ENCODE measurements at places on chromosomes 3 and 15.

DNA sequence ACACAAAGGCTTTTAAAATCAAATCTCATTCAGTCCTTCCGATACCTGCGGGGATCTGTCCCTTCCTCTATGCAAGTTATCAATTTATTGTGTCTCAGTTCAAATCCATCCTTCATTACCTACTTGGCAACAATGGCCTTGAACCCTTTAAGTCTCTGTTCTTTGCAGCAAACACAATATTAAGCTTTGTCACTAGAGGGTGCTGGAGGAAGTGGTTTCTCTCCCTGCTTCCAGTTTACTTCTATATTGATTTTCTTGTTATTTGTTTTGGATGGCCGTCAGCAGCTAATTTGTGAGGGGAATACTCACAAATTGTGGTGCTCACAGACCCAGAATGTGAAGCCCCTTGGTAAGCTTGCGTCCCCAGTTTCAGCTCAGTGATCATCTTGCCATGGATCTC lies 278.3 kb downstream of the FGF12 start:
- peak; percentile 24 for DNase-seq

- DNase-seq: peak; percentile 81
Observed at GRCh38 chr15:51494411-51495314, 127.9 kb downstream of the DMXL2 start.

GRCh38 chr15:84606653-84607120 lies 5.9 kb downstream of the ZSCAN2 start:
- no peak for DNase-seq

GRCh38 chr3:51955175-51955892 lies at the start of gene GPR62:
Gene GPR62, plus strand, starts transcription at chr3:51955381. Its CDS starts 272 bp downstream, at chr3:51955653.
- DNase-seq: no peak

DNA sequence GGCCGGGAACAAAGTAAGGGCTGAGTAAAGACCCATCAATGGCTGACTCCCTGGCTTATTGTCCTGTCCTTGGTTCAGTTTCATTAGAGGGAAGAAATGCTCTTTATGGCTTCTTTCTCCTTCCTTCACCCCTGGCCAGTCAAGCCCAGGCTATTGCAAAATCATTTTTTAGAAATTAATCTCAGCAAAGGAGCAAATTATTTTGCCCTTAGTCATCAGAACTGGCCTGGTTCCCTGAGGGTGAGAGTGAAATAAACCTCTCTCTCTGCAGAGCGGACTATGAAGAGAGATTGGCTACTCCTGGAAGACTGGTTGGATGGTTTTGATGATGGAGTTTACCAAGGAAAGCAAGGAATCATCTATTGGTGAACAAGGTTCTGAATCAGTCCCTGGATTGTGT lies 52.7 kb upstream of the OXTR start:
- DNase-seq: peak; percentile 88

GRCh38 chr3:68274286-68274685 lies 619.9 kb upstream of the SUCLG2 start:
- DNase-seq: no peak

GRCh38 chr3:106215047-106215446 lies 346.2 kb upstream of the CBLB start:
- peak; percentile 36 for DNase-seq

DNA sequence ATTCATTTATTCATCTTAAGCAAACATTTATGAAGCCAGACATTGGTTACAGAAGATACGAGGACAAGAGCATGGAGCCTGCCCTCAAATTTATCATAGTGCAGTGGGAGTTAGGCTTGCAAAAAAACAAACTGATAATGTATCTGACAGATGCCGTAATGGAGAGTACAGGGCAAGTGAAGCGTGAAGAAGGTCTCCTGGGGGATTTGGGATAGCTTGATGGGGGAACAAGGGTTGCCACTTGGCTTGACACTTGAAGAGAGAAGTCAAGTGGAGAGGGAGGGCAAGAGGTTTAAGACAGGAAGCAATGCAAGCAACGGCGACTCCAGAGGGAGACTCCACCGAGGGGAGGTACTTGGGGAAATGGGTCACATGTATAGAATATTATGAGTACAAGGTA lies 129.3 kb downstream of the SSR3 start:
- no peak for DNase-seq

DNA sequence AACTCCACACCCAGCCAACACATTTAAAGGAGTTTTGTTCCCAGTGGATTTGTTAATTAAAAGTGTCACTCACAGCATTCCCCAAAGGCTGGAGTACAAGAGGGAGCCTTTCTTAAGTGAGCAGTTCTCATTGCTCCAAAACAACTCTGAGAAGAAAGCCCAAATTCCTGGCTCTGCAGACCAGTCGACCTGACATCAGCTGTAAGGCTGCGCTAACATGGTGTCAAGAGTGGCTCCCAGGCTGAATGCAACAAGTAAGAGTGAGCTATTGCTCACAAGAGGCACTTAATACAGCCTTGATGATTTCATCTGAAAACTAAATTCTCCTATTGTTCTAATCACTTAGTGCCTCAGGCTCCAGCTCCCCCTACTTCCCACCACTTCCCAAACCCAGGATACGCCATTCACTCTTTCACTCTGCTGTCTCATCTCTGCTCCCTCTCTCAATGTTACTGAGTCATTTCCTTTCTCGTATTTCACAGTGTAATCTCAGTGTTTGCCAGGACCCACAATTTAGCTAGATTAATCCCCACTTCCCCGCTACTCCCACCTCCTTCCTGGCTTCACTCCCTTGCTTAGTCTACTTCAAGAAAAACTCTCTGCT lies 81.8 kb downstream of the WWTR1 start:
- DNase-seq: peak; percentile 99

DNA sequence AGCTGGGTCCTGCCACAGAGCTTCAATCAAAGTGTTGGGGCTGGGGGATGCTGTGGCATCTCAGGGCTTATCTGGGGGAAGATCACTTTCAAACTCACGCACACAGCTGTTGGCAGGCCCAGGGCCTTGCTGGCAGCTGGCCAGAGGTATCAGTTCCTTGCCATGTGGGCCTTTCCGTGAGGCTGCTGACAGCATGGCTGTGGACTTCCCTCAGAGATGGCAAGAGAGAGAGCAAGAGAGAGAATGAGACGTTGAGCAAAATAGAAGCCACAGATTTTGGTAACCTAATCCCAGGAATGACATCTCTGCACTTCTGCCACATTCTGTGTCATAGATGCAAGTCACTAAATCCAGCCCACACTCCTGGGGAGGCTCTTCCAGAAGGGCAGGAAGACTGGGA lies 91.0 kb downstream of the TPRG1 start:
- no peak for DNase-seq

DNA sequence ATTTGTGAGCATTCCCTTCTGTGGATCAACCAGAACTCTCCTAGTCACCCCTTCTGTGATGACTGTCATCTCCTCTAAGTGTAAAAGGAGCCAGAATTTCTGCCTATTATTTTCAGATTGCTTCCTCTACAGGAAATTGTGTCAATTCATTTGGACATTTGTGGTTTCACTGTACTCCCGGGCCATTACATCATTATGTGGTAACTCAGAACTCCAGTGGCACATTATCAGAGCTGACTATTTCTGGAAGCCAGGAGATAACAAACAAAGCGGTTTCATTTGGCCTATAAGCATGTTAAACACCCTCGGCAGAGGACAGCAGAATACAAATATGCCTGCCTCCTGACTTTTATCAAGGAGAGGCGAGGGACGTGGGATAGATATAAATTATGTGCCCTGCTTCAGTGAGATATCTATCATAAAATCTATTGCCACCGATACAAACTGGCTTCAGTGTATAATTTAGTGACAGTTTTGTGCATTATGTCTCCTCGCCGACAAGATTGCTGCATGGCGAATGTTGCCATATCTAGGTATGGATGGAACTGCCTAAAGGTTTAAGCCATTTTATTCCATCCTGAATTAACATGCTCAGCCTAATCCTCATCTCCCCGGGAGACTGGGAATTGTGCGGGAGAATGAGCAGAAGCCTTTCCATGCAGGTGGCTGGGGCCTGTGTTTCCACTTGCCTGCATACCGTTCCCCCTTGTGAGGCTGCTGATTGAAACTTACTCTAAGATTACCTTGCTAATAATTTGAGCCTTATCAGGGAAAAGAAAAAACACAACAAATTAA lies 193.4 kb upstream of the SEMA6D start:
- peak; percentile 25 for DNase-seq

- no peak for DNase-seq
Observed at GRCh38 chr3:14406336-14406735, 3.9 kb downstream of the SLC6A6 start.

DNA sequence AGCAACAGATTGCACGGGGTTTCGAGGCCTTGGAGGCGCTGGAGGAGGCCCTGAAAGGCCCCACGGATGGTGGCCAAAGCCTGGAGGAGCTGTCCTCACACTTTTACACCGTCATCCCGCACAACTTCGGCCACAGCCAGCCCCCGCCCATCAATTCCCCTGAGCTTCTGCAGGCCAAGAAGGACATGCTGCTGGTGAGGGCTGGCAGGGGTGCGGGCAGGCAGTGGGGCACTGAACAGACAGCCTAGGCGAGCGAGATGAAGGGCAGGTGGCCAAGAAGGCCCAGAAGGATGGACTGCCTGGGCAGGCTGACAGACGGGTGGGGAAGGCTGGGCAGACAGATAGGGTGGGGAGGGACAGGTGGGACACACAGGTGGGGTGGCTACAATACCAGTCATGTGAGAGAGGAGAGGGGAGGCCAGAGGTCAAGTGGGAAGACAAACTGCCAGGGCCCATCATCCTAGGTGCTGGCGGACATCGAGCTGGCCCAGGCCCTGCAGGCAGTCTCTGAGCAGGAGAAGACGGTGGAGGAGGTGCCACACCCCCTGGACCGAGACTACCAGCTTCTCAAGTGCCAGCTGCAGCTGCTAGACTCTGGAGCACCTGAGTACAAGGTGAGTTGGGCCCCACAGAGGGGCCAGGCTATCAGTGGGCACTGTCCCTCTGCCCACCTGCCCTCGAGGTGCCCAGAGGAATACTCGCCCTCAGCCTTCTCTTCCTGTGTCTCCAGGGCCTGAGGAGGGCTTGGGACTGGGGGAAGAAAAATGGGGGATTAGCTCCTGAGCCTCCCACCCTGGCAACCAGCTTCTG lies 3.1 kb downstream of the PARP3 start:
- DNase-seq: no peak

DNA sequence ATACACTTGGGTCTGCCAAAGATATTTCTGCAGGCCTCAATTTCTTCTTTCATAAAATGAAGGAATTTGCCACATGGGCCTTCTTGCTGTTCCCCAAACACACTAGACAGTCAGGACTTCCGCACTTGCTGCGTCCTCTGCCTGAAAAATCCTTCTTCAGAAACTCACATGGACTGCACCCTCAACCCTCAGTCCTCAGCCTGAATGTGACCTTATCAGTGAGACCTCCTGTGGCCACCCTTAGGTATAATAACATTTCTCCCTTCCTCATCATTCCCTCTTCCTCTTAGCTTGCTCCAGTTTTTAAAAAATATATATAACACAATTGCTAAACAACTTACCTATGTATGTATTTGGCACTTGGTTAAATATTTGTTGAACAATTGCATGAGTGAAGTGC lies 257.5 kb downstream of the MFSD1 start:
- DNase-seq: peak; percentile 9

GRCh38 chr3:71975573-71975972 lies 190.6 kb upstream of the PROK2 start:
- DNase-seq: no peak

DNA sequence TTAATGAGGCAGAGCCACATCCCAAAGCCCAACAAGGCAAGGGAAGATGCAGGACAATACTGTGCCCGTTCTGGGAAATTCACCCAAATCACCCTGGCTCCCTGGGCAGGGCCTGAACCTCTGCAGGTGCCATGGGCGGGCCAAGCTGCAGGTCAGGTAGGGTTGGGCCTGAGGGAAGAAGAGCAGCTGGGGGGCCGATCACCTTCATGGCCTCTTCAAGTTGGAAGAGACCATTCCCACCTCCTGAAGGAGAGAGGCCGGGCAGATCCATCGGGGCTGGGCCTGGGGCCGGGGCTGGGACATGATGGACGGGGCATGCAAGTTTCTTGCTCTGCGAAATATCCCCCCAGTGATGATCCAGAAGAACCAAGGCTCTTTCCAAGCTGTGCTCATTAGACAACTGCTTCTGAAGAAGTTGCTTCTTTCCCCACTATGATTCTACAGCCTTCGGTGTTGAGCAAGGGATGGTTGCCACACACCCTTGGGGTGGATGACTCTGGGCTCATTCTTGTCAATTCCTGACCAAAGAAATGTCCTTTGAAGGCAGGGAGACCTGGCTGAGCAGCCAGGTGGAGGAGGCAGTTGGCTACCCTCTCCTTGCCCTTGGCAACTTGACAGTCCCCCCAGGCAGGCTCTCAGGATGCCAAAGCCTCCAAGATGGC lies 38.2 kb downstream of the KLHL25 start:
- DNase-seq: no peak

- peak; percentile 47 for DNase-seq
Observed at GRCh38 chr3:150000641-150001040, 29.9 kb upstream of the PFN2 start.

DNA sequence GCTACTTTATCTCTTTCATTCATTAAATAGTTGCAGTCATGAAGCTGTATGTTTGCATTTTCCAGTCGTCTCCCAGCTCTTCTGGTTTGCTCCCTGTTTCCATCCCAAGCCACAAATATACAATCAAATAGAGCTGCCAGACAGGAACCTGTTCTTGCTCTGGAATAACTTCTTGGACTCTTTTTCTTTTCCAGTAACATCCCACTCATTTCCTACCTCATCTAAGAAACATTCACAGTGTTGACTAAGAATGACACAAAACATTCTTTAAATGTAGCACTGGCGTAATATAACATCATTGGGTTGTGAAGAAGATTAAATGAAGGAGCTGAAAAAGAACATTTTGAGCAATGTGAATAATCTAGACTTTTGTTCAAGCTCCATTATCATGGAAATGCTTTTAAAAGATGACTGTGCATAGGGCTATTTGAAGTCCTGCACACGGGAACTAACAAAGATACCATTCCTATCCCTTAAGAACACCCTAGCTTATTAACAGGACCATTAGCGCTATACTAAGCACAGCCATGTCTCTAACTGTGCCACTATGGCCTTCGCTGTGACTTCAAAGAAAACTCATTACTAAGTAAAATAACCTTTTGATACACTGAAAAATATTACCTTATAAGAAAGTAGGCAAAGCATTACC lies 574.0 kb downstream of the NAALADL2 start:
- DNase-seq: peak; percentile 51

- DNase-seq: no peak
Observed at GRCh38 chr15:89569090-89569745, 6.1 kb upstream of the TICRR start.

DNA sequence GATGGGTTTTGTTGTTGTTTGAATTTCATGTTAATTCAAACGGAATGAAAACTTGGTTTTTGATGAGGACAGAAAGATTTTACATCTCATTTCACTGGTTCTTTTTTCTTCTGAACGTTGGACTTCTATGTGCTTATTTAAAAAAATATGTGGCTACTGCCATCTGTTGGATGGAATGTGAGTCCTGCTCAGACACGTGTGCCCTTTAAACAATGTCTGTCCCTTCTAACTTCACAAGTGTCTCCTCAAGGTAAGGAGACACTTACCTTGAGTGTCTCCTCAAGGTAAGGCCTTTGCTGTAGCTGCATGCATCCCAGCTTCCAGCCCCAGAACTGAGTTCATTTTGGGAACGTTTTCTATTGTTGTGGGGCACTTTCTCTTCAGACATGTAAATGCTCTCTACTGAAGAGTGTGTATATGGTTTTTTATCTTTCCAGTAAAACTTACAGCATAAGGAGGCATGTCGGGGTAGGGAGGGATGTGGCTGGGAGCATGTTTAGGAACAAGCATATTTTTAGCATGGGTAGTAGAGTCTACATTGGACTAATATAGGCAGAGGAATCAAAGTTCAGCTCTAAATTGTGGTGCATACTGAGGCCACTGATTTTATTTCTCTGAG lies 63.1 kb upstream of the UBE3A start:
- peak; percentile 37 for DNase-seq
